Ureter (tissue), 1 donor: ENCODE measurements at places on chromosomes 16 and 17.

GRCh38 chr16:24349320-24349719 is 93.2 kb downstream of the CACNG3 start:
- DNase-seq, result no peak

DNA sequence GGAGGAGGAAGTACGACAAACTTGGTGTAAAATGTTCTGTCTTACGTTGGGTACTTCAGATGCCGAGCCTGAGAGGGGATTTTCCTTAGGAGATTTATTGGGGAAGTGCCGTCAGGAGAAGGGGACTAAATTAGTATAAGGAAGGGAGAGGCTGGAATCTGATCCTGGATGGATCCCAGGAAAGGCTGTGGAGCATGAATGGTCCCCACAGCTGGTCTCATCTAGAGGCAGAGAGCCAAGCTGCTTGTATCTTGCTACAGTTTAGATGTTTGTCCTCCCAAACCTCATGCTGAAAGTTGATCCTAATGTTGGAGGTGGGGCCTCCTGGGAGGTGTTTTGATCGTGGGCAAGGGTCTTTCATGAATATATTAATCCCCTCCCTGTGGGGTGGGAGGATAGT is 798.4 kb upstream of the EEF2KMT start:
- no peak for DNase-seq

GRCh38 chr17:79939094-79939435 is 96.6 kb downstream of the TBC1D16 start:
- DNase-seq, result no peak

DNA sequence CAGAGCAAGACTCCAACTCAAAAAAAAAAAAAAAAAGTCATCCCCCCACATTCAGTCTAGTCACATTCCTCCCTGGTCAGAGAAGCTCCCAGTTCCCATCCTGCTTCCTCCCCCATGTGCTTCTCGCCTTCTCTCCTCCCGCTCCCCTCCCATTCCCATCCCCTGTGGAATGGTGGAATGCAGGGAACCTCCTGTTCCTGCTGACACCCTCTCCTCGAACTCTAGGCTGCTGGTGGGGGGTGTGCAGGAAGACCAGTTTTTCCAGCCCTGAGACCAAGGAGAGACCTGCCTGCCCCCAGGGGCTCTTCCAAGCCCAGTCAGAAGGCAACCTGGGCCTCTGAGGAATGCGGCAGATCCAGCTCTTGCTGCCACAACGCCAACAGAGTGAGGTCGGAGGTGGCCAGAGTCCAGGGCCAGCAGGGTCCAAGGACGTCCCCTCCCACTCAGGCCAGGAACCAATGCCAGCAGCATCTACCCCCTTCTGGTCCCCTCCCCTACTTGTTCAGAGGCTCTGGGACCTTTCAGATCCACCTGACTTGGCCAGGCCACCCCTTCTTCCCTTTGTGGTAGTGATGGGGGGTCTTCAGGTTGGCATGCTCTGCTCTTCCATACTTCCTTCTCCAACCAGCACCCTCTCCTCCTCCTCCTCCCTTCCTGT is 39.3 kb upstream of the TAC4 start:
- DNase-seq, result peak; percentile 70

GRCh38 chr16:23310217-23310616 is 8.1 kb downstream of the SCNN1B start:
- no peak for DNase-seq

GRCh38 chr17:75487351-75488070 is 27.8 kb downstream of the CASKIN2 start:
- DNase-seq, result no peak

DNA sequence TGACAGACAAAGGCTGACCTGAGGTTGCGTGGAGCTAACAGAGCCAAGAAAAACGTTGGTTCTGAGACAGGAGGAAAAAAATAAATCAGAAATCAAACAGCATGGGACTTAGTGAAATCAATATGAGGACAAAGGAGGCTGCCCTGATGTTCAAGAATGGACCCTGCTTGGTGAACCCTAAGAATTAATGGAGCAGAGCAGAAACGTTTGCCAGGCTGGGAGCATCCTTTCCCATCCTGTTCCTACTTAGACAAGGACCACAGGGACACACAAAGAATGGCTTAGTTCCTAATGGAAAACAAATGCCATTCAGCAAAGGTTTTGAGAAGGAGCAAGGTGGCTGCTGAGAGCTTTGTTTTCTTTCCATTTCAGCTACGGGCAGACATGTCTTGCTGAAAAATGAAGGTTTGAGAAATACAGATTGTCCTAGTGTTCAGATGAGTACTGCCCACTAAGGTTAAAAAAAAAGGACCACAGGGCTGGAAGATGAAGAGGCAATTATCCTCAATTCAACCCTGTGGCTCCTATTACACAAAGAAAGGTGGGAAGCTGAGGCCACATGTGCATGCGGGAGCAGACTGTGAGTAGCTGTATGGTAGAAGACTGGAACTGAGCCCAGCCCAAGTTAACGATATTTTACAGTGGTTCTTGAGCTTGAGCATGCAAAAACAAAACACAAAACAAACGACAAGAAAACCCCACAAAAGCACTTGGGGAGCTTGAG is 230.1 kb downstream of the SLC39A11 start:
- no peak for DNase-seq

DNA sequence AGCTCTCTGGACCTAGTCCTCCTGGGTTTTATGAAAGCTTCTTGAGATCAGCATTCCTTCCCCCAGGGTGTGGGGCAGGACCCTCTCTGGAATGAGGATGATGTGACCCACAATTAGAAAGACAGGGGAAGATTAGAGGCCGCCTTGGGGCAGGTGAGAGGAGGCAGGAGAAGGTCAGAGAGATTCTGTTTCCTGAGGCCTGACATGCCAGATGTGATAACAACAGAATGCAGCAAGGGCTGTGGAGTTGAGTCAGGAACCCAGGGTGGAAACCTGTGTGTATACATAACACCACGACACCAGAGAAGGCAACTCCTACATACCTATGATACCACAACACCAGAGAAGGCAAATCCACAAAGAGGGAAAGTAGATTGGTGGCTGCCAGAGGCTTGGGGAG is 5.4 kb upstream of the SLC5A10 start:
- no peak for DNase-seq

- DNase-seq, result peak; percentile 84
Measured at GRCh38 chr17:40548982-40549685, 16.1 kb downstream of the CCR7 start.

- no peak for DNase-seq
Measured at GRCh38 chr17:39761861-39762496, 24.2 kb downstream of the GRB7 start.

- DNase-seq, result peak; percentile 95
Measured at GRCh38 chr16:25106567-25107465, 4.7 kb upstream of the LCMT1 start.

- no peak for DNase-seq
Measured at GRCh38 chr17:867896-868489, 85.8 kb downstream of the MRM3 start.

DNA sequence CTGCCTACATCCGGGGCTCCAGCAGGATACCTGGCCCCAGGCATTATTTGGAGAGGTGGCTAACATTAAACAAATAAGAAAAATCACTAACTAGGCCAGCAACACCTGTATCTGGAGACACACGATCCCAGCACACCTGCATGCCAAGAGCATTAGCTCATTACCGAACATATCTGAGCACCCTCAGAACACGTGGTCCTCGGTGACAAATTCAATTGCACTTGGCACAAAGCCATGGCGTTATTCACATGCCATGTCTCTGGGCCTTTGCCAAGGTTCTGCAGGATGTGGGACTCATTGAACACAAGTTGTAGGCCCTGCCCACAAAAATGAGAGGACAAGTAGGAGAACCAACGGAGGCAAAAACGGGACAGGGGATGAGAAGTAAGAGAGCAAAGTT is 552.3 kb downstream of the TOX3 start:
- peak; percentile 88 for DNase-seq

DNA sequence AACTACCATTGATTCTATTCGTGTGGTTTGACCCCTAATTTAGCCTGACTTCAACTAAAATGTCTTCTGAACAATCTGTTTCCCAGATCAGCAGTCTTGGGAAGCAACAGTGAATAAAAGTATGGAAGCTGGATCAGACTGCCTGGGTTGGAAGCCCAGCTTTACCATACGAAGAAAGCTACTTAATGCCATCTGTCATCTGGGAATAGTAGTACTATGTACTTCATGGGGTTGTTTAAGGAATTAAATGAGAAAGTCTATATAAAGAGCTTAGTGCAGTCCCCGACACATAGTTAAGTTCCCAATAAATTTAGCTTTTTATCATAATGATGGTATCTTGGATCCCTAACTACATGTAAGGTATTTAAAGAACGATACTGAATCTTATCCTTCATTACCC is 151.5 kb upstream of the ERCC4 start:
- DNase-seq, result no peak

DNA sequence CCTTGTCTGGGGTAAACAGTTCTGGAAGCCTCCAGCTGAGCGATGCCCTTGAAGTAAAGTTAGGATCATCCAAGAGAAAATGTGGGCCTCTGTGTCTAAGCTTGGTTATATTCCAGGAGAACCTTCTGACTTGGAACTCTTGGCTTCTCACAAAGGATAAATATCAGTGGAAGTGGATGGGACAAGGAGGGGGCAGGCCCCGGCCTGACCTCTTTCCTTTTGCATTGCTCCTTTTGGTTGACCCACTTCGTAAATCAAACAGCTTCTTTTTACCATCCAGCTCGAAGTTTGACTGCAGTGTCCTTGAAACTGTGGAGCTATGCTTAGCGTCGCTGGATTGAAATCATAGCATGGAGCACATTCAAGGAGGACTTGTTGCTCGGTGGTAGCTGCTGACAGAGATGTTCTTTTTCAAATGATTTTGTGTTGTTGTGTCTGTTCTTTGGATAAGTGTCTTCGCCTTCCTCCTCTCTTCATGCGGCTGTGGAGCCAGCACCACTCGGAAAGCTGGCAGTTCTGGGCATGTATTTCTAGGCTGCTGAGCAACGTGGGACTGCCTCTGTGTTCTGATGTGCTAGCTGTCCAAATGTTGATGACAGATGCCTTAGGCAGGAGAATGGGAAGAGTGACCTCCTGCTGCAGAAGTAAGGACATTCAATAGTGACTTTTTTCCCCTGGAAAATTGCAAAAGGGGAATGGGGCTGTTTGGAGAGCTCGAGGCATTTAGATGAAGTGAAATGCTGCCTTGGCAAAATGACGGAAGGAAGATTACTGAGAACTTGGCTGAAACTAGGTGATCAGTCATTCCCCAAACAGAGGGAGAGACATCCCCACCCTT is 4.5 kb downstream of the MINK1 start:
- no peak for DNase-seq

DNA sequence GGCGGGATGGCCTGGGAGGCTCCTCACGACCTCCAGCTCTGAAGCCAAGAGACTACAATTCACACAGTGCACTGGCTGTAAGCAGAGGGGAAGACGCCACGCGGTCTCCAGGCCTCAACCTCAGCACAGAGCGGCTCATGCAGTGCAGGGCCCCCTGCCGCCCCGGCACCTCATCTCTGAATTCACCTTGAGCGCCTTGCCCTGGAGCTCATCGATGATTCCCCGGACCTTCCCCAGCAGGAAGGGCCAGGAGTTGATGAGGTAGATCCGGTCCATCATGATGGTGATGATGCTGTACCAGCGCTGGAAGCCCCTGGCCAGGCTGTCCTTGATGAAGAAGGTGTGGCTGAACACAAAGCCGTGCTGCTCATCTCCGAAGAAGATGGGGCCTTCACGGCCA is 13.2 kb downstream of the FLCN start:
- no peak for DNase-seq

GRCh38 chr17:13106171-13106570 is 88.3 kb upstream of the ELAC2 start:
- DNase-seq, result no peak

- no peak for DNase-seq
Measured at GRCh38 chr16:48561960-48562393, 48.0 kb downstream of the N4BP1 start.

GRCh38 chr16:75746359-75746758 is 20.1 kb upstream of the CPHXL start:
- no peak for DNase-seq

GRCh38 chr17:42541041-42541833 is 5.2 kb downstream of the NAGLU start:
- DNase-seq, result no peak

GRCh38 chr16:48963306-48963705 is 318.3 kb downstream of the CBLN1 start:
- DNase-seq, result no peak
